ENCODE measurements at places on chromosomes 1 and 21. TPM values are rescaled to one million over a fixed set of nuclear protein-coding genes. Genes with fewer than 3 reads are reported as not detected.
A peak's percentile ranks its signal among the peaks of the same experiment; 100 is the strongest.

NFASC gene
- 15.2 TPM for total RNA-seq

CCDC27 gene
- not detected for total RNA-seq

- no peak for DNase-seq
- no peak overlapping the region for H3K27ac ChIP-seq
- no peak overlapping the region for H3K4me3 ChIP-seq
- H3K4me1 ChIP-seq = no peaks in the 10 kb centered on the region
- H3K27me3 ChIP-seq = no peaks in the 10 kb centered on the region
- H3K36me3 ChIP-seq = no peaks in the 10 kb centered on the region
Measured at GRCh38 chr1:203401199-203401877, 50.4 kb upstream of the FMOD start.

DNA sequence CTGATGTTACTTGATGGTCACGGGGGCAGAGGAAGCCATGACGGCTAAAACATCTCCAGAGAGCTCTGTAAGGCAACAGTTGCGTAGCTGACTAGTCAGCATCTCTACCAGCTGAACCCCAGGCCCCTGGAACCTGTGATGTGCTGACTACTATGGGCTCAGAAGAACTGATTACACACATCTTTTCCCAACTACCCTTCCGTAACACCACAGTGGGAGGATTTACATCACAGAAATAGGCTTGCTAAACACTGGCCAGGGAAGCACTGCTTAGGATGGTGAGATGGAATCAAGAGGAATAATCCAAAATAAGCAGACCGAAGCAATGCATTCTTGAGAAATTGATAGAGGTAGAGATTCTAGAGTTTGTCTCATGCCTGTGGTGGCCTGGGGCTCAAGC lies 122.5 kb downstream of the SMYD2 start:
- DNase-seq = no peak
- H3K4me1 ChIP-seq = peaks cover 6% of the 10 kb centered on the region
- no peak overlapping the region for H3K4me3 ChIP-seq
- H3K27ac ChIP-seq = no peak overlapping the region

DNA sequence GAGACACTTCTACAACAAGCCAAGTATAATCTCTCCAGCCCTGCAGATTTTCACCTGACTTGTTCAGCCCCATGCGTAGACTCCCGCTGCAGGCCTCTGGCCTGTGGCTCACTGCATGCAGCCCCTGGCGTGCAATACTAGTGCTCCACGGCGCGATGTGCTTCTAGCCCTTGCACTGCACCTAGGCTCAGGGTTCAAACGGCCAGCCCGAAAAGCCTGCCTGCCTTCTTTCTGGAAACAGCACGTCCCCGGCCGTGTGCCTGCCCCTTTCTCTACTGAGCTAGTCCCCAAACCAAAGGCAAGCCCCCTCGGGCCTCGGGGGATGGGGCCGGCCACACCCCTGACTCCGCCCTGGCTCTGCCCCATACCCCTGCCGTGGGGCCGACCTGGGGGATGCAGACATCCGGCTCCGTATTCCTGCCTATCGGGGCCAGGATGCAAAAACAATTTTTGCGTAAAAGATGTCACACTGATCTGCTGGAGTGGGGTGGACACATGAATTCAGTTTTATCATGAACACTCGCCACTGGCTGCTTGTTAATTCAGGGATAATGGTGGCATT lies 26.3 kb upstream of the TRAPPC10 start:
- no peak overlapping the region for H3K27ac ChIP-seq
- no peaks in the 10 kb centered on the region for H3K27me3 ChIP-seq
- no peak for DNase-seq
- no peaks in the 10 kb centered on the region for H3K4me1 ChIP-seq
- no peaks in the 10 kb centered on the region for H3K36me3 ChIP-seq

- peak overlapping the region; percentile 44 for H3K4me3 ChIP-seq
- H3K27ac ChIP-seq = no peak overlapping the region
- H3K27me3 ChIP-seq = peaks cover 9% of the 10 kb centered on the region
Measured at GRCh38 chr1:52928015-52928404, 934 bp downstream of the SCP2 start.

DNA sequence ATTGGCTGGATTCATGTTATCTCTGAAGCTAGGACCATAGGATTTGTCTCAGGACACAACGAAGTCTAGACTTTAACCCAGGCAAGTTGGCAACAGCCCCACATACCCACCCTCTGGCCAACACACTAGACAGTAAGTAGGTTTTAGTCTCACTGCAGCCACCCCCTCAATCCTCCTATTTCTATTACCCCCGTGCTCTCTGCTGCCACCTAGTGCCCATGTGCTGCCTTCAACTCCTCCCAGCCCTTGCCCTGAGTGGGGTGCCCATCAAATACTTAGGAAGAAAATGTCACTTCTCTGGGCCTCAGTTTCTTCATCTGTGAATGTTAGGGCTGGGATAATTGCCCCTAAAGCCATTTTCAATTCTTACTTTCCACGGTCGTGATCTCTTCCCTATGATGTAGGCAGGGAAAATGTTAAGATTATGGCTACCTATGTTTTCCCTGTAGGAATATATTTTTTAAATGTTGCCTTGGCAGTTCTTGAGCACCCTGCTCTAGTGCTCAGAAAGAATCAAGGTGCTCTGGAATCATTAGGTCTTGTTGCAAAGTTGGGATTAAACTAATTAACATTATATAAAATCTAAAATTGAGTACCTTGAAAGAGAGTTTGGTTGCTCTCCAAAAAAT lies 213.0 kb downstream of the LMX1A start:
- peak; percentile 84 for DNase-seq
- no peak overlapping the region for H3K27ac ChIP-seq
- no peak overlapping the region for H3K4me3 ChIP-seq
- no peaks in the 10 kb centered on the region for H3K36me3 ChIP-seq

GRCh38 chr1:80917225-80917624 lies 883.5 kb upstream of the ADGRL2 start:
- H3K27ac ChIP-seq = no peak overlapping the region
- no peaks in the 10 kb centered on the region for H3K4me1 ChIP-seq
- H3K4me3 ChIP-seq = no peak overlapping the region
- H3K36me3 ChIP-seq = no peaks in the 10 kb centered on the region

DNA sequence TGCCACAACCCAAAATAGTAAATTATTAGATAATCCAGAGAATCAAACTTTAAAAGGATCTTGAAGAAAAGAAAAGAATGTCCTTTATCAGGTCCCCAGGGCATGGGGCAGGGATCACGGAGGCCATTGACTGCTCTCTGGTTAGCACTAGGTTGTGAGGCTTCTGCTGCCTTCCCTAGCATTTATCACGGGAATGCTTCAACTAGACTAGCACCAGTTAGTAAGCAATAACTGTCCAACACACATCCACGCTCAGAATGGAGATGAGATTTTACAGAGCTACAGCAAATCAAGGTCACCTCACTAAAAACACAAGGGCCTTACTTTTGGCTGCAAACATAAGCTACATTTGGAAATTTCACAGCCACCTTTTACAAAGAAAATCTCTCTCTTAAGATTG lies 304.0 kb downstream of the NFIA start:
- no peaks in the 10 kb centered on the region for H3K4me1 ChIP-seq
- H3K27me3 ChIP-seq = no peaks in the 10 kb centered on the region
- H3K36me3 ChIP-seq = no peaks in the 10 kb centered on the region
- DNase-seq = no peak

- no peak overlapping the region for H3K4me3 ChIP-seq
- H3K27me3 ChIP-seq = no peaks in the 10 kb centered on the region
- no peaks in the 10 kb centered on the region for H3K4me1 ChIP-seq
- H3K27ac ChIP-seq = no peak overlapping the region
- no peaks in the 10 kb centered on the region for H3K36me3 ChIP-seq
- DNase-seq = no peak
Measured at GRCh38 chr21:43598416-43599120, 60.7 kb downstream of the HSF2BP start.

- H3K27me3 ChIP-seq = peaks cover 78% of the 10 kb centered on the region
- H3K4me3 ChIP-seq = 0 out of 2 replicates have a peak overlapping the region, but pooled peaks have one; percentile 31
- H3K36me3 ChIP-seq = no peaks in the 10 kb centered on the region
- H3K27ac ChIP-seq = no peak overlapping the region
- H3K4me1 ChIP-seq = peaks cover 33% of the 10 kb centered on the region
- peak; percentile 47 for DNase-seq
Measured at GRCh38 chr1:217138799-217139466, 415.7 kb upstream of the ESRRG start.

All from H1 (cell line).